ENCODE measurements at places on chromosomes 5 and 9.

DNA sequence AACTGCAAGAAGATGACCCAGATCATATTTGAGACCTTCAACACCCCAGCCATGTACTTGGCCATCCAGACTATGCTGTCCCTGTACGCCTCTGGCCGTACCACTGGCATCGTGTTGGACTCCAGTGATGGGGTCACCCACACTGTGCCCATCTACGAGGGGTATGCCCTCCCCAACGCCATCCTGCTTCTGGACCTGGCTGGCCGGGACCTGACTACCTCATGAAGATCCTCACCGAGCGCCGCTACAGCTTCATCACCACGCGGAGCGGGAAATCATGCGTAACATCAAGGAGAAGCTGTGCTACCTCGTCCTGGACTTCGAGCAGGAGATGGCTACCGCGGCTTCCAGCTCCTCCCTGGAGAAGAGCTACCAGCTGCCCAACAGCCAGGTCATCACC lies 9.1 kb upstream of the TBCA start:
- no peak for DNase-seq

DNA sequence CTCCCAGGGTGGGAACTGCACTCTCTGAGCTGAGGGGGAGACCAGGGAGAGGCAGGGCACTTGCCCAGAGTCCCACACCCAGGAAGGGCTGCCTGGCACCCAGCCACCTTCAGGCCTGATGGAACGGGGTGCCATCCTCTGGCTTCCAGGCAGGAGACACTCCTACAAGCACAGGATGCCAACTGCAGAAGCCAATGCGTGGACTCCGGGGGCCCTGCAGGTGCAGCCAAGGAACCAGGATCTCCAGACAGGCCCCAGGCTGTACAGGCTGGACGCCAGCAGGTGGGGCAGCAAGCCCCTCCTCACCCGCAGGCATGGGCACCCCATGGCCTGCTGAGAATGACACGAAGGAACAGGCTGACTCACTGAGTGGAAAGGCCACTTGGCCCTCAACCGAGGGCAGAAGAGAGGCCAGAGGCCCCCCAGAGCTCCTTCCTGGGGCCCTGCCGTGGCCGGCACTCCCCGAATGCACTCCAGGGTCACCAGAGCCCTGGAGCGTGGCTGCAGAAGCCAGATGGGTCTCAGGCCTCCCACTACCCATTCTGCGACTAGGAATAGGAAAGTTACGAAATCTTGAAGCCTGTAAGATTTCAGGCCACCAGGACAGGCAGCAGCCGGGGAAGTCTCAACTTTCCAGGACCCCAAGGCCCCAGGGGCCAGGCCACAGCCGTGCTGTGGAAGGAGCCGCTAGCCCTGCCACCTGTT lies 15.7 kb downstream of the NACC2 start:
- no peak for DNase-seq

DNA sequence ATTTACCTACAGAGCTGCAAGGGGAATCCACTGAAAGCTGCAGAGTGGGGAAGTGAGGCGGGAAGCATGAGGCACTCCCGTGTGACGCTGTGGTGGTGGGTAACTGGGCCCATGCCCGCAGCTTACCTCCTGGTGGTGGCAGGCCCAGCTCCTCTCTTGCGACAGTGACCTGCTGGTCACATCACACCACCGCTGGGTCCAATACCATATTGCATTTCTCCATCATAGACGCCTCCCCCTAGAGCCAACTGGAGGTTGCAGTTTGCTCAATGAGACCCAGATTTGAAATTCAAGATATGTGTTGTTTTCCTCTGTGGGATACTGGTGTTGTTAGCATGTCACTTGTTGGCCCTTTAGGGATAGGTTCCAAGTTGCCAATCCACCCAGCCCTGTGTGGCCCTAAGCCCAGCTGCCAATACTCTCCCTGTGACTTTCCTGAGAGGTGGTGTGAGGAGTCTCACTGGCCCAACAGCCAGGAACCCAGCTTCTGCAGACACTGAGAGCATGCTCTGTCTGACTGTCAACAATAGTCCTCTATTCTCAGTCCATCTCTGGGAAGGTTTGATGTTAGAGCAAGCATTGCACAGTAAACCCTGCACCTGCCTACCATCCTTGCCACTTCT lies 428.3 kb downstream of the GADD45G start:
- no peak for DNase-seq

GRCh38 chr5:154275566-154275965 lies 85.0 kb downstream of the GALNT10 start:
- no peak for DNase-seq

- DNase-seq, result no peak
Measured at GRCh38 chr9:18531136-18532065, 57.4 kb downstream of the ADAMTSL1 start.

- DNase-seq, result peak; percentile 69
Measured at GRCh38 chr9:21995006-21995665, 545 bp downstream of the CDKN2B-AS1 start.

GRCh38 chr9:135749171-135750045 lies 47.4 kb downstream of the KCNT1 start:
- no peak for DNase-seq

- no peak for DNase-seq
Measured at GRCh38 chr5:13708906-13709305, 235.6 kb downstream of the DNAH5 start.

- DNase-seq, result no peak
Measured at GRCh38 chr9:96514800-96515158, 64.8 kb downstream of the HABP4 start.

- DNase-seq, result no peak
Measured at GRCh38 chr5:67233075-67233474, 36.5 kb upstream of the CD180 start.

GRCh38 chr9:94017939-94018531 lies 62.9 kb upstream of the BARX1 start:
- no peak for DNase-seq

GRCh38 chr9:97041898-97042297 lies 3.0 kb upstream of the CTSV start:
- DNase-seq, result no peak

GRCh38 chr5:112878760-112879159 lies 17.7 kb downstream of the SRP19 start:
- peak; percentile 30 for DNase-seq

GRCh38 chr9:134962065-134962972 lies 44.6 kb upstream of the FCN1 start:
- no peak for DNase-seq

GRCh38 chr5:35266276-35266675 lies 36.0 kb upstream of the PRLR start:
- no peak for DNase-seq

DNA sequence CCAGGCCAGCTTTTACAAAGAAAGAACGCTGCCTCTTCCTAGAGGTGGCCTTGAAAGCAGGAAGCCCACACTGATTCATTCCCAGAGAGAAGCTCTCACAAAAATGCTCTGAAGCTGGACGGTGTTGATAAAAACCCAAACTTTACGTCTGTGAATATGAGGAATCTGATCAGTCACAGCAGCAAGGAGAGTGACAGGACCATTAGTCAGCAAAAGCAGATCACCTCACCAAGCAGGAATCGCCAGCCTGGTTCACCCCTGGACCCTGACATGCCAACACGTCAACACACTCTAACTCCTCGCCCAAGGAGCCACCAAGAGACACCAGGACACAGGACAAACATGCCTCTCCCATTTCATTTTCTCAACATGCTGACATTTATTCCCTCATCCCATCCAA lies 70.6 kb upstream of the ZNF622 start:
- no peak for DNase-seq

DNA sequence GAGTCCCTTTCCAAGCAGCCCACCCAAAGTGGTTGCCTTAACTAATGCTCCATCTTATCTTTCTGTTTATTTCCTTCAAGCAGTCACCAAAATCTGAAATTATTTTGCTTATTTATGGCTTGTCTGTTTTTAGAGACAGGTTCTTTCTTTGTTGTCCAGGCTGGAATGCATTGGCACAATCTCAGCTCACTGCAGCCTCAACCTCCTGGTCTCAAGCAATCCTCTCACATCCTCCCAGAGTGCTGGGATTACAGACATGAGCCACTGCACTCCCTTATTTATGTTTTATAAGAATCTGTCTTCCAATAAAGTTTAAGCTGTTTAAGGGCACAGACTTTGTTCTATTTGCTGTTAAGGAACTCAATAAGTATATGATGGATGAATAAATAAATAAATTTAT lies 133.7 kb downstream of the GABRB2 start:
- no peak for DNase-seq

DNA sequence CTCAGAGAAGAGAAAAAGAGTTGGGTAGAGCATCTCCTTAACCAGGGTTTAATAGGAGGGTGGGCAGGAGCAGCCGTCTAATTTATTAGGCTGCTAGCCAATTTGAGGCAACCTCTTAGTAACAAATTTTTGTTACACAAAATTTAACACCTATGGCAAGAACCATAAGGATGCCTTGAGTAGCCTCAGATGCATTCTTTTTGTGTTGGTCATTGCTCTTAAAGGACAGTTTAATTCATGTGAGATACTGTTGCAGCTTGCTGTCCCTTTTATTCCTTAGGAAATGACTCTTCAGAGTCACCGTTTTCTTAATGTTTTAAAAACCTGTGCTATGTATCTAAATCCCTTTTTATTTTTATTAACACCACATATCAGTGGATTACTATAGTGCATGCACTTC lies 255.1 kb downstream of the MAST4 start:
- no peak for DNase-seq

- peak; percentile 70 for DNase-seq
Measured at GRCh38 chr9:127214421-127215267, 49.9 kb upstream of the GARNL3 start.

DNA sequence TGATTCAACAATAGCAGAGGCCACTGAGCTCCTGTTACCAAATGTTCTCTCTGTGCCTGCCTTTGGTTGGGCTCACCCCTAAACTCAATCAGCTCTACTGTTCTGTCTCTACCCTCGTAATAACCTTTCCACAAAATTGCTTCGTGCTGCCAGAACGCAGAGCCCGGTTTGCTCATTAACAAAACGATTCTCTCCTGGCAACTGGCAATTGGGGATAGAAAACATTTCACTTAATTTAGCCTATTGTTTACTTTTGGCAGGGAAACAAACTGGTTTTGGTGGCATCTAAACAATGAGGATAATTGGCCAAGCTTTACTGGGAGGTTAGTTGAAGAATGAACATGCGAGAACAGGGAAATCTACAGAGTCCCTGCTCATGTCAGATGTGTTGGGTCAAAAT lies 56.6 kb downstream of the SLC28A3 start:
- no peak for DNase-seq

- no peak for DNase-seq
Measured at GRCh38 chr5:35939639-35940038, 1.2 kb upstream of the CAPSL start.

GRCh38 chr5:122668552-122668951 lies 106.3 kb upstream of the SNX2 start:
- no peak for DNase-seq

DNA sequence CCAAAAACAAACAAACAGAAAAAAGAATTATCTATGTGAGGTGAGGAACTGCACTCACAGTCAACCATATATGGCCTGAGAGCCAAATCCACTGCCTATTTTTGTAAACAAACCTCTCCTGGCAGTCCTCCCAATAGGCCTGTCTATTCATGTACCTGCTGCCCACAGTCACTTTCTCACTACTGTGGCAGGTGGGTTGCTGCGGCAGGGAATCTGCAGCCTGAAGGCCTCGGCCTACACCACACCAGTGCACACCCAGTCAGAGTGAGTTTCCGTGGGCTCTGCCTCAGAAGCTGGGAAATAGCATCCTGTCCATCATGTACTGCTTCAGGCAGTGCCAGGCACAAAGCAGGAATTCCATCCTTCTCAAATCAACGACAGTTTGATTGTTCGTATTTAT lies 82.3 kb downstream of the SPTLC1 start:
- no peak for DNase-seq

- DNase-seq, result no peak
Measured at GRCh38 chr9:70578720-70579119, 164.3 kb upstream of the KLF9 start.

- DNase-seq, result no peak
Measured at GRCh38 chr9:106218427-106218826, 524.1 kb downstream of the TMEM38B start.

DNA sequence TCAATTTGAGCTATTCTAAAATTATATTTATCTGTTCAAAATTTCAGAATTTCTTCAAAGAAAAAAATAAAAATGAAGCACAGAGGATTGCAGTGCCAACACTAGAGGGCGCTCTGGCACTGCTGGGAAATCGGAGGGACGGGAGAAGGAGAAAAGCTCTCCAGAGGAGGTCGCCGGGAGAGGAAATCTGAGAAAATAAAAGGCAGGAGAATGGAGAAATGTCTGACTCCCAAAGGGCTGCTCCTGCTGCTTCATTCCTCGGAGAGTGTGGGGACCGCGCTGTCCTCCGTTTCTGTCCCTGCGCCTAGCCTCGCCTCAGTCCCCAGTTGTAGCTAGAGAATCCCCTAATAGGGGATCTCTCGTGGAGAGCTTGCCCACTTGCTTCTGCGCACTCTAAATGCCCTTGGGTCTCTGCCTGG lies 40.0 kb upstream of the ARSB start:
- DNase-seq, result peak; percentile 65

GRCh38 chr5:173633304-173633703 lies 16.9 kb upstream of the BOD1 start:
- DNase-seq, result no peak

GRCh38 chr5:109961751-109962150 lies 272.0 kb downstream of the MAN2A1 start:
- no peak for DNase-seq

DNA sequence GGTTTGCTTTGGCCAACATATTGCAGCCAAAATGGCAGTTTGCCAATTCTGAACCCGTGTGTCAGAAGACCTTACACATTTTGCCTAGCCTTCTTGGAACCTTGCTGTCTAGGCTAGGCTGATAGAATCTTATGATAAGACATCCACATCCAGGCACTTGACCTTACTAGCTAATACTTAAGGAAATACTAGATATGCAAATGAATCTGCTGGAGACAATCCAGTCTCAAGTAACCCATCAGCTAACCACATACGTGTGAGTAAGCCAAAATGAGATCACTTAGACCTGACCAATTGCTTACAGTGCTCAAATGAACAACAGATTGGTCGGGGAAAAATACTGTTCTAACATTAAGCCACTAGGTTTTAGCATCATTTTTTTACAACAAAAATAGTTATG lies 1504.6 kb upstream of the CDH9 start:
- DNase-seq, result no peak

DNA sequence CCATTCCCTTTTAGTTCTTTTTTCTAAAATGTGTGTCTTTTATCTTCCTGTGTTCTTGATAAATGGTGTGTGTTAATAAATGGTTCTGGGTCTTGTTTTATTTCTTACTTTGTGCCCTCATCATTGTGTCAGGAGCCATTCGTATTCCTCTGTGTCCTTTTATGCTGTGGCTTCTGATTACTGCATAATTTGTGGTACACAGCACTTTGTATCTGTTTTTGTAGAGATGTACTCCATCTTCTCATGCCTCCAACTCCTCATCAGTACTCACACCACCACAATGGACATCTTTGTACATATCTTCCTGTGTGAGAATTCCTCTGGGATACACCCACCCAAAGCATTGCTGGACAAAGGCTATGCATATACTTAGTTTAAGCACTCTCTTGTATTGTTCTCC lies 247.4 kb downstream of the ARHGAP26 start:
- no peak for DNase-seq

GRCh38 chr9:113634596-113635515 lies 171.3 kb downstream of the RGS3 start:
- no peak for DNase-seq

- DNase-seq, result peak; percentile 30
Measured at GRCh38 chr5:31825518-31826068, 186.7 kb downstream of the PDZD2 start.

All from stimulated activated CD4-positive, alpha-beta T cell treated with anti-CD3 and anti-CD28 coated beads, Interleukin-2, amount 100 ng/mL, for 24 hours (primary cell).